ENCODE measurements at places on chromosomes 11 and 22.

DNA sequence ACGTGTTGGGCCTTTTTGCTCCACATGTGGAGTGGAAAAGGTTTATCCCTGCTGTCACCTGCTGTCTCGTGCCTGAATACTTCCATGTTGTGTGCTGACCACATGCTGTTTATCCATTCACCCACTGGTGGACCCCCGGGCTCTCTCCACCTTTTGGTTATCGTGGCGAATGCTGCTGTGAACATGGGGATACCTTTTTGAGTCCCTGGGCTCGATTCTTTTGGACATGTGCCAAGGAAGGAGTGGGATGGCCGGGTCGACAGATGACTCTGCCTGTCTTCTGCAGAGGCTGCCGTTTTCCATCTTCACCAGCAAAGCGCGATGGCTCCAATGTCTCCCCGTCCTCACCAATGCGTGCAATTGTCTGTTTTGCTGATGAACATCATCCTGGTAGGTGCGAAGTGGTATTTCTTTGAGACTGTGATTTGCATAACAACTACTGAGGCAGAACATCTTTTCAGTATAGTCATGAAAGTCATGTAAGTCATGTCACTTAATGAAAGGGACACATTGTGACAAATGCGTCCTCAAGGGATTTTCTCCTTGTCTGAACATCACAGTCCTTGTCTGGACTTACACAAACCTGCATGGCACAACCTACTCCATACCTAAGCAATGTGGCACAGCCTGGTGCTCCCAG lies 758.7 kb downstream of the BRD1 start:
- DNase-seq: no peak

GRCh38 chr22:22342697-22343580 lies 98.4 kb downstream of the VPREB1 start:
- peak; percentile 78 for DNase-seq

- no peak for DNase-seq
Measured at GRCh38 chr22:35392357-35392756, 7.6 kb upstream of the MCM5 start.

- DNase-seq: no peak
Measured at GRCh38 chr22:47613606-47614350, 851.3 kb downstream of the TBC1D22A start.

GRCh38 chr11:17745023-17745772 lies 10.6 kb downstream of the KCNC1 start:
- no peak for DNase-seq

Measured in natural killer cell (primary cell).